Stimulated activated CD4-positive, alpha-beta T cell treated with anti-CD3 and anti-CD28 coated beads, Interleukin-12 subunit alpha, Interleukin-12 subunit beta, amount 100 ng/mL, for 48 hours (primary cell): ENCODE measurements at places on chromosomes 1 and 21.
A peak's percentile ranks its signal among the peaks of the same experiment; 100 is the strongest.

DNA sequence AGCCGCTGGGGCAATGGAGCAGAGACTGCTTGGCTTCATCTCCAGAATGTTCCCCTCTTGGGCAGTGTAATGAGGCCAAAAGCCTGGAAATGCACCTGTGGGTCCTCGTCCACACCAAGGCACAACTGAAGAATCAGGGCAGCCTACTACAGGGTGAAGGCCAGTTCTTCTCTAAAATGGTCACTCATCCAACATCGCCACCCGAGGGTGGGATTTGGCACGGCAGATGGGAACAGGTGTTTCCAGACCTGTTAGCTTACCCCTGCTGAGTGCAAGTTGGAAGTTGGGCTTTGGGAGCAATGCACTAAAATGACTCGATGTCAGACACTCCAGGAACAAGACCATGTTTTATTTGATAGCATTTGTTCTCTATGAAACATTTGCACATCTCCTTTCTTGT, 543.7 kb downstream of the NPHP4 start:
- peak; percentile 3 for DNase-seq

- DNase-seq = no peak
Measured at GRCh38 chr1:160076295-160076694, 5.0 kb upstream of the KCNJ9 start.

DNA sequence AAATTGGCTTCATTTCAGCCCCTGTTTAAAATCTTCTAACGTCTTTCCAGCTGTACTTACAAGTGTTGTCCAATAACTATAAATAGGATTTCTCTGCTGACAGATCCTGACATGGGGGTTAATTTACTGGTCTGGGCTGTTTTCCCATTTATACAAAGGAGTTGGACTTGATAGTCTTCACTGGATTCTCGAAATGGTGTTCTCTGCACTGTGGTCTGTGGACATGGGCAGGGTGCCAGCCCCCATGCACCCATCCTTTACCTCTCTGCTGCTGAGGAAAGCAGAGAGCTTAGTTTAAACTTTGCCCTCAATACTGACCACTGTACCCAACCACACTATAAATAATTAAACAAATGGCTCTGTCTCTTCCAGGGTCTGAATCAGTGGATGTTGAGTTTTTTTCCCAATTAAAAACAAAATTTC, 5.2 kb downstream of the DIO1 start:
- no peak for DNase-seq

DNA sequence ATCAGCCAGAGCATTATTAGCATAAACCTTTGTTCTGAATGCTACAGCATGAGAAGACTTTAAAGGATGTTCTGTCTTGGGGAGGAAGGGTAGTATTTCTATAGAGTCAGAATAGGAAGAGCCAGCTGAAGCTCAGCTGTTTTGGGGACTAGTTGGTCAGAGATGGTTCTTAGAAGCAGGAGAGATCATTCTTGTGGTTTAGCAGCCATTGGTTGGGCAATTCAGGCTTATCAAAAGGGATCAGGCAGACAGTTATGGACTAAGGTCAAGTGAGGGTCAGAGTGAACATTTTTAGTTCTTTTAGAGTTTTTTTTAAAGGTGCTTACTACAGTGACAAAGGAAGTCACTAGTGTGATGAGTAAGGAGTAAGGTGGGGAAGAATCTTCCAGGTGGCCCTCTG, 245.5 kb downstream of the RPS6KC1 start:
- no peak for DNase-seq

GRCh38 chr1:10960411-10961299, 51.8 kb upstream of the TARDBP start:
- DNase-seq = peak; percentile 77

- no peak for DNase-seq
Measured at GRCh38 chr1:111270771-111271463, 19.7 kb upstream of the CHIA start.

DNA sequence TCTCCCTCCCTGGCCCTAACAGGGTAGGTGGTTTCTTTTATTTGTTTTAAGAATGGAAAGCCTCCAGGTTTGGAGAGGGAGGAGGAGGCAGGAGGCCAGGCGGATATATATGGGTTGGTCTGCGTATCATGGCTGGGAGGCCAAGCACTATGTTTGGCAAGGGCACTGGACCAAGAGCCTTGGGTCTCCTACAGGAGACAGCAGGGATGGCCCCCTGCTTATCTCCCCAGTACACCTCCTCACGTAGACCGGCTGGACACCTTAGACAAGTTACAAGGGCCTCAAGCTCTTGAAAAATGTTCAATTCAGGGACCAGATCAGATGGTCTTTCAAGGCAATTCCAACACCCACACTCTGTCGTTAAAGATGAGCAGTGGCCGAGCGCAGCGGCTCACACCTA, 10.9 kb downstream of the SLC41A1 start:
- DNase-seq = no peak
